ENCODE measurements at places on chromosomes 12 and 14. TPM values are rescaled to one million over a fixed set of nuclear protein-coding genes. Genes with fewer than 3 reads are reported as not detected.

PFKM gene
- total RNA-seq = 55.2 TPM

CLEC6A gene
- not detected for total RNA-seq

PLEKHD1 gene
- total RNA-seq = not detected

A2M gene
- not detected for total RNA-seq

TBC1D30 gene
- 0.84 TPM for total RNA-seq

TAS2R30 gene
- 2.9 TPM for total RNA-seq

Measured in activated T-helper 2 cell treated with anti-CD3 and anti-CD28 coated beads, Interferon-gamma antibody, Interleukin-2, Interleukin-4, amounts not matched to agents 10 μg/mL and 5 μg/mL and 100 μg/mL, durations not matched to agents 14 hours and 24 hours and 36 hours (primary cell).